ENCODE measurements at places on chromosomes 3 and 15.

- DNase-seq, result no peak
These were observed 61.0 kb downstream of the BOC start for GRCh38 chr3:113272385-113272779.

DNA sequence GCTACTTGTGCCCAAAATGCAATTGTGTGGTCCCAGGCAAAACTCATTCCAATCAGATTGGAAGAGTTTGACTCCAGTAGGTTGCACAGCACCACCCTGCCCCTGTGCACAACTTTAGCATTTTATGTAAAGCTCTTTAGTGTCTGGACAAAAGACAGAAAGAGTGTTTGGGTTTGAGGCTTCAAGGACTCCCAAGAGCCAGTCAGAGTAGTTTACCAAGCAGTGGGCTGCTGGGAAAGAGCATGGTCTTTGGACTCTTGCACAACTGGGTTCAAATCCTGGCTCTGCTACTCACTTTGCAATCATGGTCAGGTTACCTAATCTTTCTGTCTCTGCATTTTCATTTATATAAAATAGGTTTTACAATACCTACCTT, 75.8 kb upstream of the UMPS start:
- no peak for DNase-seq

DNA sequence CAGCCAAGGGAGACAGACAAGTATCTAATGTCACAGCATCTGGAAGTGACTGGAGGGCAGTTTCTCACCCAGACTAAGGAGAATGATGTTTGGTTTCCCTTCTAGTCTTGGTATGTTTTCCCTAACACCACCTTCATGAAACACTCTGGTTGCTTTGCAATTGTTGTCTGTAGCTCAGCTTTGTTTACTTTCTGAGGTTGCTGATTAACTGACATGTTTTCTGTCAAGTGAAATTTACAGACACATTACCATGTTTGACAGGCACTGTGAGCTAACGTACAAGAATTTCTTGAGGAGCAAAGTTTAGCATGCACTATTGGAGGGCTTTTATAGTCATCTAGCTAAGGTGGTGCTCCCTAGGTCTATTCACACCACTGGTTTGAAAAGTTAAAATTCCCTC, 131.6 kb upstream of the NECTIN3 start:
- DNase-seq, result no peak

DNA sequence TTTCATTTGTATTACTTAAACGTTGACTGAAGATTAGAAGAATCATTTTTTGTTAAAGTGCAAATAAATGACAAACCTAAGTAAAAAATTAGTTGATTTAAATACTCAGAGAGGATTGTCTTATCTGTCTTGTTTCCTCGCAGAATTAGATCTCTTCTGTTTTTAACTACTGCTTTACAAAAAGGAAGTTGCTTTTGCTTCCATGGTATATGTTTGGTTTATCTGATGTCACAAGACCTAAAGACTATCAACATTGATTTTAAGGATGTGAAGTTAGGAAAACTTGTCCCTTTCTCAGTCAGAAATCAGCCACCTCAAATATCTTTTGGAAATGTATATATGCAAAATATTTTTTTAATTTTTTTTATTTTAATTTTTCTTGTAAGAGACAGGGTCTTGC, 28.7 kb downstream of the GPR171 start:
- no peak for DNase-seq

DNA sequence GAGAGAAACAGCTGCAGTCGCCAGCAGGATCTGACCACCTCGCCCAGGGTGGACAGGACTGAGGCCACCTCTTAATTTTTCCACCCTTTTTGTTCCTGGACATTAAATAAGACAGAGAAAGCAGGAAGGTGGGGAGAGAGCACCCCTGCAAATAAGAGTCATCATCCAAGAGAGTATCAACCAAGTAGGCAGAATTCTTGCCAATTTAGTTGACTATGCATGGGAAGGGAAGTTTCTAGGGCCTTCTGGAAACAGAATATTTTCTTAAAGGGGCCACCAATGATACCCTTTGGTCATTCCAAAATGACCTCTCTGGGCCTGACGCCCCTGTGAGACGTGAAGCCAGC, 136.2 kb downstream of the TJP1 start:
- no peak for DNase-seq

DNA sequence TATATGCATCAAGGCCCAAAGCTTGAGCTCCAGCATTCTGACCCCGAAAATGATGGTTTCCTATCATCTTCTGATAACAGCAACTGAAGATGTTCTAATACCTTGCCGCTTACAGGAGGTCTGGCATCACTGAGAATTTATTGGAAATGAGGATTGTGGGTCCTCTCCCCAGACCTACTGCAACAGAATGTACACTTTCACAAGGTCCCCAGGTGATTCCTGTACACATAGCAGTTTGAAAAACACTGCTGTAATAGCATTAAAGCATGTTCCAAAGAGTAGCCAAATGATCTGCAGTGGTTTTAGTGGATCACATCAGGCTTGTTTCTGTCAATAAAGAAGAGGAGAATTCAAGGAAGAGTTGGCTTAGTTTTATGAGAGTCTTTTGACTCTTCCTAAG, 11.3 kb downstream of the TGFBR2 start:
- no peak for DNase-seq

DNA sequence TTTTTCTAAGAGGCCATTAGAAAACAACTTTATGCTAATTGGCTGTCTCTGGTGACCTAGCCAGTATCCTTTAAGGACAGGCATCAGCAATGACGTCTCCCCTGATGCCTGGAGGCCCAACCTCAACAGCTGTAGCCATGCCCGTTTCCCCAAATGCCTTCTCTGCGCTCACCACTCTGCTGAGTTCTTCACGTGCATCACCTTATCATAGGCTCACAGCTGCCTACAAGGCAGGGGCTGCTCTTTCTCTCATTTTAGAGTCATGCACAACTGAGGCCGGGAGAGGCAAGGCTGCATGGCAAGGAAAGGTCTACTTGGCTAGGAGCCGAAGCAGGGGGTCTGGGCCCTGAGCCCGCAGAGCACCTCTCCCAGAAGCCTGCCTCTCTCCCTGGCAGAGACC, 43.9 kb upstream of the SEC13 start:
- no peak for DNase-seq

DNA sequence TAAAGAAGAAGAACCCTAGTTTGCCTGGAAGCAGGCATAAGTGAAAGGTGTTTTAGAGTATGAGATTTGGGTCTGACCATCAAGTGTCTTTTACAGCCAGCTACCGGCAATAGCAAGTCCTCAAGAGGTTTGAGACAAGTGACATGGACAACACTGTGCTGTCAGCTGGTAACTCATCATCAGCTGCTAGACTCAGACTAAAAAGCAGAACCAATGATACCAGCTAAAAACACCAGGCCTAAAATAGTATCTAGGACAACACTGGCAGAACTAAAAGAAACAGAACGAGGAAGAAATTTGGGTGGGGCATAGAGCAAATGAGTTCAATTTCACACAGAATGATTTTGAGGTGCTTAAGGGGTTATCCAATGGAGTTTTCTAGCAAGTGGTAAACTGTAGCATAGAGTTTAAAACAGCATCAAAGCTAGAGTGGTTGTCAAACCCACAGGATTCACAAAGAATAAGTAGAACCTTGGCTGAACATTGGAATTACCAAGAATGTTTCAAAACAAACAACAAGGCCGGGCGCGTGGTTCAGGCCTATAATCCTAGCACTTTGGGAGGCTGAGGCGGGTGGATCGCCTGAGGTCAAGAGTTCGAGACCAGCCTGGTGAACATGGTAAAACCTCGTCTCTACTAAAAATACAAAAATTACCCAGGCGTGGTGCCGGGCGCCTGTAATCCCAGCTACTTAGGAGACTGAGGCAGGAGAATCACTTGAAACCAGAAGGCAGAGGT, 3.9 kb downstream of the CIAO2A start:
- DNase-seq, result no peak

DNA sequence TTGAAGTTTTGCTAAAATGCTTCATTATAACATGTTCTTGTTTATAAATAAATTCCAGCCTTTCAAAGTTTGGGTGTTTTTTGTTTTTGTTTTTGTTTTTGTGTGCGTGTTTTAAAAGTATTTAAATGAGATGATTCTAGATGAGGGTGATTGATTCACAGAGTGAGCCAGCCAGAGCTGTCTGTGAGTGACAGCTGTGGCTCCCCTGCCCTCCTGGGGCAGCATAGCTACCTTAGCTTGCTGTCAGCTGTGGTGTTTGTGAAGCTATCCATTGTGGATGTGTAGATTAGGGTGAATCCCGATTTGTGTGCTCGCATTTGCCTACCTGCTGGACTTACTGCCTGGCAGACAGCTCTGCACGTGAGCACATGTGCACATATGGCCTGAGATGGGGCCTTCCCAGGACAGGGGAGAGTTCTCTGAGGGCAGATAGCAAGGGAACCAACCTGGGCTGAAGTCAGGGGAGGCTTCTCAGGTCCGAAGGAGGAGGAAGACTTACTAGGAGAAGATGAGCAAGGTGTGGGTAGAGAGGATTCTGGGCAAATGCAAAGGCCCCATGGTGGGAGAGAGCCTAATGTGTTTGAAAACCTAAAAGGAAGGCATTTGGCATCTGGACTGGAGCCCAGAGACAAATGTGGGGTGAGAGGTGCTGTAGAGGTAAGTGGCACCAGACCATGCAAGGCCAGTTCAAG, 124.2 kb downstream of the EEFSEC start:
- DNase-seq, result no peak

DNA sequence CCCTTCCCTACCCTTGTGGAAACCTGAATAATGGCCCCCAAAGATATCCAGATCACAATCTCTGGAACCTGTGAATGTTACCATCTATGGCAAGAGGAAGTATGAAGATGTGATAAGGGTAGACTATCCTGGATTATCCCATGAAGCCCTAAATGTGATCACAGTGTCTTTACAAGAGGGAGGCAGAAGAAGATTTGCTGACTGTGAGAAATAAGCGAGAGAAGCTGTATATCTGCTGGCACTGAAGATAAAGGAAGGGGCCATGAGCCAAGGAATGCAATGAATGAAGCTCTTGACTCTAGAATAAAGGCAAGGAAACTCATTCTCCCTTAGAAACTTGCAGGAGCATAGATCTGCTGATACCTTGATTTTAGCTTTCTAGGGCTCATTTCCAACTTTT, 39.1 kb downstream of the SOX14 start:
- no peak for DNase-seq

DNA sequence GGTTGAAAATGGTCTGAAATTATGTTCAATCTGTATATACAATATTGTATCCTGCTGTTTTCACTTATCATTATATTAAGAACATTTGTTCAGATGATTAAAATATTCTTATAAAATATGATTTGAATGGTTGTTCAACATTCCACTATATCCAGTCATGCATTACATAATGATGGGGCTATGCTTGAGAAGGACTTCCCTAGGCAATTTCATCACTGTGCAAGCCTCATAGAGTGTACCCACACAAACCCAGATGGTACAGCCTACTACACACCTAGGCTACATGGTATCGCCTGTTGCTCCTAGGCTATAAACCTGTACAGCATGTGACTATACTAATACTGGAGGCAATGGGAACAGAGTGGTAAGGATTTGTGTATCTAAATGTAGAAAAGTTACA, 30.5 kb downstream of the SLC7A14 start:
- no peak for DNase-seq

GRCh38 chr3:127678611-127679533, 6.1 kb downstream of the ABTB1 start:
- DNase-seq, result no peak

DNA sequence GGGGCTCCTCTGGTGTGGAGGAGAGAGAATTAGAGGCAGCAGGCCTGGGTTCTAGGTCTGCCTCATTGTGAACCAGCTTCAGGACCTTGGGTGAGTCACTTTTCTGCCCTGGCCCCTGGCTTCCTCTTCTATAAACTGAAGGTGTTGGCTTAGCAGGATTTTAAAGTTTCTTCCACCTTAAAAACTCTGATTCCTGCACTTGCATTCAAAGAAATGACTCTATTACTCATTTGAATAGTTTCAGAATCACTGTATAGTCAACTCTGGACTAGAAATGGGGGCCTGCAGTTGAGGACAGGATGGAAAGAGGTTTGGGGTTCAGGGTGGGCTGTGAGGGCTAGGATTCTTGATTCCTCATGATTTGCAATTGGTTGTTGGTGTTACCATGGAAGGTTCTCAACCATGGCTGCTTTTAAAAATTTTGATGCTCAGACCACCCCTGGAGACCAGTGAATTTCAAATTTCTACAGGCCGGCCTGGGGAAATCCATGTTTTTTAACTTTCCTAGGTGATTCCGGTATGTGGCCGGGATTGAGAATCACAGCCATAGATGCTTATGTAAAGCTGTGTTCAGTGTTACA, 19.9 kb downstream of the SMAD3 start:
- no peak for DNase-seq

- no peak for DNase-seq
These were observed 109.8 kb downstream of the XRN1 start for GRCh38 chr3:142337994-142338393.

All from stimulated activated CD8-positive, alpha-beta memory T cell treated with anti-CD3 and anti-CD28 coated beads, Interleukin-4, amount 100 ng/mL, for 1 hour (primary cell).